ENCODE measurements at places on chromosomes 2 and 18.

DNA sequence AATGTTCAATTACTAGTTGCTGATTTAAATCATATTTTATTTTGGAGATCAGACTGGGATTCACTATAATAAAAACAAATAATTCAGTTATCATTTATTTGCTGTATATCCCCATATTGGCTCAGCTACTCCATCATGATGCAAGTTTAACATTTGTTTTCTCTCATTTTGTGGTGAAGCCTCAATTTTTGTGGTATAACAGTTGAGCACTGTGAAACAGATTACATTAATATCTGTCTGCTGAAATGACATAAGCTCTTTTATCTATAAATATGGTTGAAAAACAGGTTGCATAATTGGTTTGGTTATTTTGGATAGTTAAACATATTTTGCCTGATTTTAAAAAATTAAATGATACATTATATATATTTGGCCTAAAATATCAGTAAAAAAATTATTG is 67.7 kb downstream of the DPP4 start:
- DNase-seq: peak; percentile 5

DNA sequence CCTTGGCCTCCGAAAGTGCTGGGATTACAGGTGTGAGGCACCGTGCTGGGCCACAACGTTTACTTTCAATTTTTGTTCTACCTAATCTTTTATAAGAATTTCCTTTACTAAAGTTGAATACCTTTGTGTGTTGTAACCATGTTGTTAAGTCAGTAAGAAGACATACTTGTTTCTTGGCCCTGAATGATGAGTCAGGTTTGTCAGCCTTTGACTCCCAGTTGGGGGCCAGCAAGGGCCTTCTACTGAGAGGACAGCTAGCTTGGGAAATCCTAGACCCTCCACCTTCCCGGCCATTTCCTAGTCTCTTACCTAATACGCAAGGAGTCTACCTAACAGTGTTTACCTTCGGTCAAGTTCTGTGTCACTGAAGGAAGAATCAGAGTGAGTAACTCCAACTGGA is 22.7 kb downstream of the MTHFD2 start:
- no peak for DNase-seq

GRCh38 chr18:33802955-33803354 is 224.9 kb downstream of the ASXL3 start:
- DNase-seq: no peak

GRCh38 chr2:121044412-121044811 is 240.6 kb downstream of the TFCP2L1 start:
- peak; percentile 9 for DNase-seq

- no peak for DNase-seq
Observed at GRCh38 chr2:21369787-21370186, 246.0 kb downstream of the TDRD15 start.

DNA sequence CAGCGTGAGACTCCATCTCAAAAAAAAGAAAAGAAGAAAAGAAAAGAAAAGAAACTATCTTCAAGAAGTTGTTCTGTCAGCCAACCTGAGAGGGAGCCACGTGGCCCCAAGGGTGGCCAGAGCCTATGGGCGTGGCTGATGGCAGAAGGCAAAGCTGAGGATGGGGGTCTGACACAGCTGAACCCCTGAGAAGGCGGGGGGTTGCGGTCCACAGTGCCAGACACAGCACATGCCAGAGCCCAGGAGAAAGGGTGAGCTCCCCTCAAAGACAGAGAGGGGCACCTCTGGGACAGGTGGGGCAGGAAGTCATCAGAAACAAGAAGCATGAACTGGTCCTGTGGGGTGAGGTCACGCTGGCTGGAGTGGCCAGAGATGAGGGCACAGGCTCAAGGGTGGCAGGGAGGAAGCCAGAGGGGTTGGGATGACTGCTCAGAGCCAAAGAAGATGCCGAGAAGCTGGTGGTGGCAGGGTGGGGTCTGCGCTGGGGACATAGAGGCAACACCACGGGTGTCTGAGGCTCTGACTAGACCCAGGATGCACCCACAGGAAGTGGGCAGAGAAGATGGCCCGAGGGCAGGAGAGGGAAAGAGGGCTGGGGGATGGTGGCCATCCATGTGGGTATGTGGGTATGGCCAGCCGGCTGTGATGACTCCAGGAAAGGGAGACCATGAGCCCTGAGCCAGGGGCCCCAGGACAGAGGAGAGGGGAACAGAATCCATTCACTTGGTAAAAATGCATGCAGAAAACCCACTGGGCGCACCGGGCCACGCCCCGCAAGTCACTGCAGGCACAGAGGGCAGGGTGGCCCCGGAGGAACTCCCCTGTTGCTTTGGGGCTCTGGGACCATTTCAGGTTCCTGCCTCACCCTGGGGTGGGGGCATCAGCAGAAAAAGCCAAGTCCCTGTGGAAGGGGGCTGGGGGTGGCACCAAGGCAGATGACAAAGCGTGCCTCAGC is 8.4 kb downstream of the KIF1A start:
- no peak for DNase-seq

DNA sequence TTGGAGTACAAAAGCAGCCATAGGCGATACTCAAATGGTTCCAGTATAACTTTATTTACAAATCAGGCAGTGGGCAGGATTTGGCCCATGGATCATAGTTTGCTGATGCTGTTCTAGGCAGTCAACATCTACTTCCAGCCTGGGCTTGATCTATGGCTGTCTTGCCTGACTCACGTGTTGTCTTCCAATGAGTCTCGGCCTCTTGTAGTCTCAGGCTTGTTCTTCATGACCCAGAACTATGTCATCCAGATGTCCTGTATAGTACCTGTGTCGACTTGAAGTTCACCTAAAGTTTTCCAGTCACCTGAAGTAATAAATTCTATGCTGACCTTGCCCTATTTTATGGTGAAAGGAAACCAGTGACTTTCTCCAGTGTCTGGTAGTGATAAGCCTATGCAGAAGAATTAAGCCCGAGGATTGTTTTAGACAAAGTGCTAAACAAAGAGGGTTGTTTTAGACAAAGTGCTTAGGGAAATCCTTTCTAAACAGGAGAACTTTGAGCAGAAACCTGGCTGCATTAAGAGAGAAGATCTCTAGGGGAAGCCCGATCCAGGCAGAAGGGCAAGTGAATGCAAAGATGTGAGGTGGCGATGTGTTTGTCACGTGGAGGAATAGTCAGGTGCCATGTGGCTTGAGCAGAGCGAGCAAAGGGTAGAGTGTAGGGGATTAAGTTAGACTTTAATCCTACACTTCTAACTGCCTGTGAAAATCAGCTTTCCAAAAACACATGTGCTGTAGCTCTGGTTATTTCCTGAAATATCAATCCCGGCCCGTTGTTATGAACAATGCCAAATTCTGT is 8.5 kb upstream of the THNSL2 start:
- no peak for DNase-seq

DNA sequence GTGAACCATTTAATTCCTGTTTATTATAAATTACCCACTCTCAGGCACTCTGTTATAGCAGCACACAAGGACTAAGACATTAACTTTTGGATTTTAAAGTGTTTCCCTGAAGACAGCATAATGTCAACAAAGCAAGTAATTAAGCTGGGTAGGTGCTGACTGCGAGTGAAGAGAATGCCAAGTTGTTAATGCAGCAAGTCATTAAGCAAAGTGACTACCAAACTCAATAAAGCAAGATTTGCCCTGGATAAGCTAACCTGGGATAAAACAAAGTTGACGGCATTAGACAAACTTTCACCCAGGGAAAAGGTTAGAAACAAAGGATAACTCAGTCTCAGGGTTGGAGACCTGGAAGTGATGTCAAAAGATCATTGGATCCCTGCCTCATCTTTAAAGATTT is 28.4 kb upstream of the NABP1 start:
- DNase-seq: no peak

DNA sequence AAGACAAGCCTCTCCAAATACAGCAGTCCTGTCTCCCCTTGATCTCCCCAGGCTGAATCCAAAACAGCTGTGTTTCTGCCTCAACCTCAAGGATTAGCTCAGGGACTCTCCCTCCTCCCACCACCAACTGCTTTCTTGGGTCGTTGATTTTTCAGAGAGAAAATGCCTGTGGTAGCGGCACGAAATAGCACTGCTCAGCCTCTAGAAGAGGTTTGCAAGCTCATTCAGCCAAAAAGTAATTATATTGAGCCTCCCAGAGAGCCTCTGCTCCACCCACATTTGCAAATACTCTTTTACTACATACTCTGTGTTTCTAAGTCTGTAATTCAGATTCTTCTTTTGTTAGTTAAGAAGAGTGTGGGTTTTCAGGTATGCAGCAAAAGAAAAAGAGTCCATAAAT is 396.4 kb upstream of the TNP1 start:
- no peak for DNase-seq

GRCh38 chr2:198309673-198310280 is 505.4 kb downstream of the PLCL1 start:
- peak; percentile 82 for DNase-seq

GRCh38 chr2:241836292-241836691 is 22.4 kb downstream of the PDCD1 start:
- DNase-seq: no peak

GRCh38 chr2:33835911-33836310 is 236.8 kb upstream of the FAM98A start:
- DNase-seq: no peak

- DNase-seq: no peak
Observed at GRCh38 chr18:6633310-6633709, 96.2 kb upstream of the ARHGAP28 start.

DNA sequence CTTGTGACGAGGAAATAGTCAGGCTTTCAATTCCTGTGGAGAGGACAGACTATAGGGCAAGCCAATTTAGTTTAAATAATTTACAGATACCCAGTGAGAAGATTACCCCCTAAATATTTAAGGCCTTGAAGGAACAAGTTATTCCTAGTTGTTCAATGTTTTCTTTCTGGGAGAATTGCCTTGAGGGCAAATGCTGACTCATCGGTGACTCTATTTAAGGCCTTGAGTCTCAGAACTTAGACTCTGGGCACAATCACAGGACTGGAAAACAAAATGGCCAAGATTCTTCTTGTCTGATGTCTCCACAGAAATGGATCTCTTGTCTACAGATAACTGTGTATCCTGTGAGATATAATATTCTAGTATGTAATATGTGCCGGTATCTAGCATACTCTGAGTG is 467.1 kb downstream of the SUCLG1 start:
- DNase-seq: peak; percentile 11

- no peak for DNase-seq
Observed at GRCh38 chr2:709138-709765, 32.0 kb upstream of the TMEM18 start.

DNA sequence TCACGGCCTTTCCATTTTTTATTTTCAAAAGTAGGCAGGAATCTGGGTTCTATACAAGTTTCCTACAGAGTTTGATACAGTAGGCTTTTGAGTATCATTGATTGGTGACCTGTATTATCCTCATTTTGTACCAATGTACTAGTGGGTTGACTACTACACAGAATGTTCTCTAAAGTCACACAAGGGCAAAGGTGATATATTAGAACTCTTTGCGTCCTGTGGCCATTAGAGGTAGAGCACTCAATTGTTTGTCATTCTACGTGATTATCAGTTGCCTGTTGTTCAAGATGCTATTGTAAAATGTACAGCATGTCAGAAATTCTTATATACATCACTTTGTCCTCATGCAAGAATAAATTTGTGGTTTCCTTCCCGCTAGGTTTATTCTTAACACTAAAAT is 24.8 kb downstream of the WDR75 start:
- no peak for DNase-seq

DNA sequence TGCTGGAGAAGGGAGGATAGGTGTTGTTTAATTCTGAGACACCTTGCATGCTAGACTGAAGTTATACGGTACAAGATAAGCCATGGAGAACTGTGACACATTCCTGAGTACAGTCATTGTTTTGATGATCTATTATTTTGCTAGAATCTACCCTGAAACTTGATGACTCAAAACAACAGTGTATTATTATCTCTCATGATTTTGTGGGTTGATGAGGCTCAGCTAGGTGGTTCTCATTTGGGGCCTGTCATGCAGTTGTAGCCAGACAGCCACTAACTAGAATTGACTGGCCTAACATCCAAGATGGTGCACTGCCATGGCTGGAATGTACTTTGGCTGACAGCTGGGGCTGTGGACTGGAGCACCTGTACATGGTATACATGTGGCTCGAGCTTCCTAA is 5.4 kb upstream of the IL1R1 start:
- DNase-seq: no peak

GRCh38 chr18:25832001-25832604 is 258.3 kb downstream of the SS18 start:
- DNase-seq: peak; percentile 77

DNA sequence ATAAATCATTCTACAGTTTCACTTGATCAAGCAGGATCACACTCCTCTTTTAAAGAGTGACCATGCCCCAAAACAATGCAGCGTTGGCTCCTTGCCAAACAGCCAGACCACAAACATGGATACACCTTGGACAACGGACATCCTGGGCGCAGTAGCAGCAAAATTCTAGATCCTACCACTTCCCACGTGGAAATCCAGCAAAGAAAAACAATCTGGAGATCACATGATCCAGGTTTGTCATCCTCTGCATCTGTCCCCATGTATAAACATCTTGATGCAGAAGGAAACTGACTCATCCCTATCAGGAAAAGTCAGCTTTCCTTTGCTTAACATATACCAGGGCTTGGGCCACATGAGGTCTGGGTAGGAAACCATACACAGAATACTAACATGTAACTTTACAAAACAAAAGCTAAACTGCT is 53.1 kb downstream of the ZNF521 start:
- peak; percentile 76 for DNase-seq

GRCh38 chr2:111618978-111619902 is 264.8 kb downstream of the ANAPC1 start:
- peak; percentile 61 for DNase-seq

GRCh38 chr18:70058916-70059315 is 111.2 kb upstream of the CD226 start:
- DNase-seq: no peak

DNA sequence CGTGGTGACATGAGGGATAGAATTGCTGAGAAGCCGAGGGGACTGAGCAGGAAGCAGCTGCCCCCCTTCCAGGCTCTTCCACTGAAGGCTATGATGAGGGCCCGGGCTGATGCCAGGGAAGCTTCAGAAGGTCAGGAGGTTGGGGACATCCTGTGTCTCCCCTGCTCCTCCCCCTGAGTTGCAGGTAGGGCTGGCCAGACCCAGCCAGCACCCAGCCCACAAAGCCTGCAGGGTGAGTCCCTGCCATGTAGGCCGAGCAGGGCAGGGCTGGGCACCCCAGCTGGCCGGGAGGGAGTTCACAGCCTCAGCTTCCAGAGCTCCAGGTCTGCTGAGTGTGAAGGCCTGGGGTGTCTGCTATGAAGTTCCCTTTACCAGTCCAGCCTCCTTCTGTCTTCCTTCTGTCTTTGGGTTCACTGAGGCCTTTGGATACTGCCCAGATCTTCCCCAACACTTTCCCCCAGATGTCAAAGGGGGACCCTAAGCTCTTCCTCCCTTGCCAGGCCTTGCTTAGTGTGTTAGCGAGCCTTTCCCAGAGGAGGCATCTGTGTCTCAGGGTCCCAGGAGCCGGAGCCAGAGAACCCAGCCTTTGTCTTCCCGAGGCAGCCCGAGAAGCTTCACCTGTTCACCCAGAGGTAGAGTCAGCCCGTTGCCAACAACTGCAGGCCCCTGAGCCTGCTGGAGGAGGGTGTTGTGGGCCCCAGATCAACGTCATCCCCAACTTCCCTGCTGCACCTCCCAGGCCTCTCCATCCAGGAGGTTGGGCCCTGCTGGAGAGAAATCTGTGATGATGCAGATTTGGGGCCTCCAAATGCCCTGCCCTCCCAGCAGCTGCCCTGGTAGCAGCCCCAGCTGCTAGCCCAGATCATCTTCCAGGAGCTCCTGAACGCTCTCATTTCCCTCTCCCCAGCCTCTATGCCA is 3.6 kb upstream of the NCL start:
- no peak for DNase-seq
